ENCODE measurements at places on chromosomes 6 and 20.
A peak's percentile ranks its signal among the peaks of the same experiment; 100 is the strongest.

GRCh38 chr6:123380257-123380656 is 256.5 kb downstream of the TRDN start:
- no peak for DNase-seq

DNA sequence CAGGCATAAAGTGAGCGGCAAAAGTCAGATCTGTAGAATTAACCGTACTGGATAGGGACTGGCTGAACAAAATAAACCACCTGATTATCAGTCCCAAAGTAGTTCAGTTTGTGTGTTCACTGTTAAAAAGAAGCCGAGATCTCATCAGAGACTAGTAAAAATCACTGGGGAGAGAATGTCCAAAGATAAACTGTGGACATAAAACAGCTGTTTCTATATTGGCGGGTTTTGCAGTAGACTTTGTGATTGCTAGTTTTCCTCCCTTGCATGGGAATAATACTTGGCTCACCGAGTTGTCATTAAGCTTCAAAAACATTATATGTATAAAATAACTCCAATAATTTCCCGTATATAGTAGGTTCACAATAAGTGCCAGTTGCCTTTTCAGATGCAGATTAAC is 114.2 kb upstream of the ID4 start:
- no peak for DNase-seq

- DNase-seq, result no peak
These were observed 587 bp upstream of the BTN3A1 start for GRCh38 chr6:26401389-26401986.

GRCh38 chr20:23337312-23337711 is 13.3 kb upstream of the NXT1 start:
- no peak for DNase-seq

DNA sequence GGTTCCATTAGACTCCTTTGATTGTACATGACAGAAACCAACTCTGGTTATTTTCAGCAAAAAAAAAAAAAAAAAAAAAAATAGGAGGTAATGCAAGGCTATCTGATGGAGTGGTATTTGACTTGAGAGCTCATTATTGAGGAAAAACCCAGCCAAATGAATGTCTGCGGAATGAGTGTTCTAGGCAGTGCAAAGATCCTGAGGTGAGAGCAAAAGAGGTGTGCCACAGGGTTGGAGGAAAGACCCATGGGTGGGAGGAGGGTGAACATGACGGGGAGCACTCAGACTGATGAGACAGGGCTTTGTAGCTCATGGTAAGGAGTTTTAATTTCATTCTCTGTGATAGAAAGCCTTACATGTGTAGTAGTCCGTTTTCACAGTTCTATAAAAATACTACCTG is 188.9 kb downstream of the TSHZ2 start:
- no peak for DNase-seq

- DNase-seq, result no peak
These were observed 10.1 kb downstream of the TAB2 start for GRCh38 chr6:149327638-149328037.

DNA sequence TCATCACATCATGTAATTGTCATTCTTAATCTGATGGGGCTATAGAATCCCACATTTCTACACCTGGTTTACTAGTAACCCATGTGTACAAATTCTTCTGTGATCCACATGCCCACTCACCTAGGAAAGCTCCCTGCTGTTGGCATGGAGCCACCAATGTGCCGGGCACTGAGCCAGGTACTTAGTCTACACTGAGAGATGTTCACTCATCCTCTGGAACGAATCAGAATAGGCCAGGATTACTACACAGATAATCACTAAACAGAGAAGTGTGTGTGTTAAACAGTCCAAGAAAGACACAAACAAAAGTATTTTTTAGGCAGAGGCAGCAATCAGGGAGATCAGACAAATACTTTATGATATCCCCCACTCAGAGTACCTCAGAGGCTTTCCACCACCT is 193.2 kb upstream of the VGLL2 start:
- no peak for DNase-seq

- DNase-seq, result no peak
These were observed 115.7 kb downstream of the OGFRL1 start for GRCh38 chr6:71404145-71404966.

DNA sequence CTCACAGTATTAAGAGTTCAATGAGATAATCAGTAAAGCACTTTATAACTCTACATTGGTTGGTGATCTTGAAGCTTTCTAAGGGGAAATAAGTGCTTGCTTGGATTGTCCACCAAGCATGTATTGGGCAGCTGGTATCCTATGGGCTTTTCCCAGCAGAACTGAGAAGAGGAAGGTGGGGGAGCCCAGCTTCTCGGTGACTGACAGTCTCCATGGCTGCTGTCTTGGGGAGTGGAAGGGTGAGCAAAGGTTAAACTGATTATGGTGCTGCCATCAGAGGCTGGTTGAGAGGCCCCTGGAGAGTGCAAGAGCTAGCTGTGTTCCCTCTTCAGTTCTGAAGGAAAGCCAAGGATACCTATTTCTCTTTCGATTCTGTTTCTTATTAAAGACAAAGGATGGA is 35.5 kb upstream of the ADTRP start:
- no peak for DNase-seq

GRCh38 chr20:18166950-18167349 is 29.3 kb downstream of the KAT14 start:
- DNase-seq, result no peak

GRCh38 chr6:52517502-52518278 is 59.2 kb downstream of the TRAM2 start:
- no peak for DNase-seq

GRCh38 chr20:38924718-38925117 is 1.5 kb upstream of the FAM83D start:
- no peak for DNase-seq

- DNase-seq, result peak; percentile 55
These were observed 23.5 kb downstream of the DHX35 start for GRCh38 chr20:38985603-38986170.

DNA sequence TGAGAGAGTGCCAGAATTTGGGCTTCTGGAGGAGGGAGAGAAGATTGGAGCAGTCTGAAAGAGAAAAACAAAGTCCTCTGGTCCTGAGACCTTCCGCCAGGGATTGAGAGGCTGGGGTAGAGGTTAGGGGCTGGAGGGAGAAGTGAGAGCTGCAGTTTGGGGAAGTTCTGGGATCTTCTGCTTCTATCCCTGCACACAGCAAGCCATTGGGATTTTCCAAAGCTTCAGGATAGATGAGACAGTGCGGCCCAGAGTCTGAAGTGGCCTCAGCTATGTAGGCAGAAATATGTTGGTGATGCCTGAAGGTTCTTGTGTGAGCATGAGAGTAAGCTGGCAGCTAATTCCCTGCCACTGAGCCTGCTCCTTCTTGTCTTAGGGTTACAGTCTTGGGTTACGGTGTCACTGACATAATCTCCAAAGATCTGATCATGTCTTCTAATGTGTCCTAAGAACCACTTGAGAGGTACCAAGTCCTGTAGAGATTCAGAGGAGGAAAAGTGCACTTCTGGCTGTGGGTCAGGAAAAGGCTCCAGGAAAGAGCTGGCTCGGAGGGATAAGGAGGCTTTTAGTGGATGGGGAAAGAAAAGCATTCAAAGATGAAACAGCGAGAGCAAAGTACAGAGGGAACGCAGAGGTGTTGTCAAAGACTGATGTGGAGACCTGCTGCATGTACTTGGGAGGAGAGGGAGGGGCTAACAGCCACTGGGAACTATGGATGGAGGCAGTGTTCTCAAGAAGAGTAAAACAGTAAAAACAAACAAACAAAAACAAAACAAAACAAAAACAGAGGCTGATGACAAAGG is 131.1 kb upstream of the MYLIP start:
- DNase-seq, result no peak

GRCh38 chr20:53141201-53142050 is 169.3 kb downstream of the TSHZ2 start:
- DNase-seq, result no peak

DNA sequence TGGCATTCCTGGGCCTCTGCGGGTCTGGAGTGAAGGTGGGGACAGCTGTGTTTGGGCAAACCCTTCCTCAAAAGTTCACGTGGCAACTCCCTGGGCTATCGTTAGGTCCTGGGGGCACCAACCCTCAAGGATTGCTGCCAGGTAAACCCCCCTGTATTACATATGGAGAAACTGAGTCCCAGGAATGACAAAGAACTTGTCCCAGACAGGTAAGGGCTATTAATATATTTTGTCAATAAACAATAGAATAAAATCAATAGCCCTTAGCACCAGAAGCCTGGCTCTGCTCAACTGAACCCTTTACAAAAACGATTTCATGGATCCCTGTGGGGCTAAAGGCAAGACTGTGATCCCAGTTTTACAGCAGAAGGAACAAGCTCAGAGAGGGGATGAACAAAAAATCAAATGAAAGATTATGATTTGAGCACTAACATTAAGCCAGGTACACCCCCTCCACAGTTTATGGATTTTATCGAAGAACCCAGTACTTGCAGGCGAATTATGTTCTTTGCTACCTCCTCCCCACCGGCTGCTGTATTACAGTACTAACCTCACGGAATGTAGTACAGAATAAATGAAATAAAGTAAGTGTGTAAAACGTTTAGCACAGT is 2.7 kb downstream of the ID1 start:
- no peak for DNase-seq

DNA sequence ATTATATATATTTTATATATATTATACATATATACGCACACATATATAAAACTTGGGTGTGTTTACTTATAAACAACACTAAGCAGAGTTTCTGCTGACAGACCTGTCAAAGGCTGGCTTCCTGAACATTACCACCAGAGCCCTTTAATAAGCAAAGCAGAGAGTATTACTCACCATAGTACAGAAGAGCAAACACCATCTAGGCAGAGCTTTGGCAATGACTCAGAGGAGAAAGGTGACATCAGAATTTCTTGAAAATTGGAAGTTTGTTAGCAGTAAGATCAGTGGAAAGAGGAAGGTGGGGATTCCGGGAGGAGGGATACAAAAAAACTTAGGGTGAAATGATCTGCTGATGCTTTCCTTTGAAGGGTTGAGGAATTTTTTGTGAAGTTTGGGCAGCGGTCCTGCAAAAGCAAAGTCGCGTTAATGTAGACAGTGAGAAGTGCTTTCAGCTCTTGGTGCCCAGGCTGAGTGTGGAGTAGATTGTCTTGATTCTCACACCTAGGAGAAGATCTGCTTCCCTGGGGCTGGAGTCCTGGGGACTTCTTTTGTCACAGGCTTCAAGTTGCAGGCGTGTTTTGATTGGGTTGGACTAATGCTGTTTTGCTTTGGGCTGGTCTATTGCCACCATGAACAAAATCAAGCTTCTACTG is 109.6 kb upstream of the BACH2 start:
- DNase-seq, result no peak

DNA sequence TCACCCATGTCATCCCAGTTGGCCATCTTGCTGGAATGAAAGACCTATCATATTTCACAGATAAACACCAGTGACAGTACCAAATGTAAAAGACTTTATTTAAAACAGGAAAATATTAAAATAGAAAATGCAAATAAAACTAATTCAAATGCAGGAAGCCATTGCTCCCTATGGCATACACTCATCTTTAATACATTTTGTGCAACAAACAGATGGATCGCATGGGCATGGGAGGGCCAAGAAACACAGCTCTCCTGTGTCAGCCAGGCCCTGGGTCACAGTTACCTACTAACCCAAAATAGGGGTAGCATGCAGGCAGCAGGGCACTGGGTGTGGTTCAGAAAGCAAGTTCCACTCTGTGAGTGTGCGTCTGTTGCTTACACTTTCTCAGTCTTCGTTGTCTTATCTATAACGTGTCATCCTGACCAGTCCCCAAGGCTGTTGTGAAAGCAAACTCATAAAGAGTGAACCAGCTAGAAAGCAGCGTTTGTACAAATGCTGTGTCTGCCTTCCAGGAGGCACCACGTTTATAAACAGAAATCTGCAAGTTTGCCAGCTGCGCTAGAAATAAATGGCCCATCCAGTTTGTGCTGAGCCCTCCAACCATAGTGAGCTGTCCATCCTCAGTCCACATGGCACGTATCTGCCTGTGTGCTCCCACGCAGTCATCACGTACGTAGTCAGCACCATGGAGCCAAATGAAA is 180.5 kb downstream of the SYNDIG1 start:
- no peak for DNase-seq

DNA sequence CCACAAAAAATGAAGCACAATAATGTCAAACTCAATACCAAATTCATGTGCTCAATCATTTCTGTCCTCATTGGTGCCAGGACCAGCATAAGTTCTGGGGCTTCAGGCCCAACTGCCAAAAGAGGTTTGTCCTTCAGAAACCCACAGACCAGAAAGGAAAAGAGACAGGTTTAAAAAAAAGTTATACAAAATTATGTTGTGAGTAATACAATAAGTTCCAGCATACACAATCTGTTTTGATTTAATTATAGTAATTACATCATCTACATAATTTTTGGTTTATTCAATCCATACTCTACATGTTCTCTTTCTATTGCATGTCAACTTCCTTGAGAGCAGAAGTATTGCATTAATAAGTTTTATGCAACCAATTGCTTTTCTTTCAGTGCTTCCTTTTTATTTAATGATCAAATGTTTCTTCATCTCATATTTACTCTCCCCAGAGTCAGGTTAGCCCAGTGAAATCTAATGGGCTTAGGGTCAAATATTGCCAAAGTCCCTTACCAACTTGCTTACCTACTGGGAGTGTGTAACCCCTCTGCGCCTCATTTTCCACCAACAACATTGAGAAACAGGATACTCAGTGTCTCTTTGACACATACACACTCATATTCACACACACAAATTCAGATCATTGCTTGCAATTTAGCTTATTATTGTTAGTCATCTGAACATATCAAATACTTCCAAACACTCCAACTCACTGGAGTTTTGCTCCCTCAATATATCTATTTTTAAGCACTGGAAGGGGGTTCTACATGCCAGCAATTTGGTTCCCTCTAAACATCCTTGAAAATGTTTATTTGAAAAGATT is 424.4 kb upstream of the MARCKS start:
- no peak for DNase-seq

DNA sequence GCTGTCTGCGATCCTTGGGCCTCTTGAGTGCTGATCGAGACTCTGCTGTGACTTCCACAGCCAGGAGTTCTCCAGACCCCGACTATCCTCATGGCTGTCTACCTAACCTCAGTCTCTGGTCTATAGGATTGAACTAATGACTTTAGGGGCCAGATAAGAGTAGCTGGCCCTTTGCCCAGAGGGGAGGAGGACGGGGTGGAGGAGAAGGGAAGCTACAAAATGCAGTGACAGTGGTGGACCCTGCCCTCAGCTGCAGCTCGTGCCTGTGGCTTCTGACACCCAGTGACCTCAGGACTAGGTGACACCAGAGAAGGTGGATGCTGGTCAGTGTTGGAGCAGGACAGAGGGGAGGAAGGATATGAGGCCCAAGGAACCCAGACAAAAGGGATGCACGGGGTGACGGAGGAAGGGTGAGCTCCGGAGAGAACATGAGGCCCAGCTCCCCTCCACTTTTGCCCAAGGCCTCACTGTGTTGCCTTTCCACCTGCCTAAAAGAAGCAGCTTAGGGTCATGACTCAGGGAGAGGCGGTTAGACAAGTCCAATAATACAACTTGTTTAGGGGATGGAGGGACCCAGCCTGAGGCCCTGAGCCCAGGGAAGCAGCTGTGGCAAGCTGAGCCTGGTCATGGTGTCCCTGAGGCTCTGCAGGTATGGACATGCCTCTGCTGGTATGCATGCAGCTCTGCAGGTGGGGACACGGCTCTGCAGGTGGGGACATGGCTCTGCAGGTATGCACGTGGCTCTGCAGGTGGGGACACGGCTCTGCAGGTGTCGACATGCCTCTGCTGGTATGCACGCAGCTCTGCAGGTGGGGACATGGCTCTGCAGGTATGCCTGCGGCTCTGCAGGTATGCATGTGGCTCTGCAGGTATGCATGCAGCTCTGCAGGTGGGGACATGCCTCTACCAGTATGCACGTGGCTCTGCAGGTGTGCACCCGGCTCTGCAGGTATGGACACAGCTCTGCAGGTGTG is 67.7 kb downstream of the SYNJ2 start:
- no peak for DNase-seq

- no peak for DNase-seq
These were observed 184.4 kb downstream of the UNC5CL start for GRCh38 chr6:40854592-40854991.

- no peak for DNase-seq
These were observed 9.7 kb upstream of the LPIN3 start for GRCh38 chr20:41330941-41331340.

Data from AG04449 (cell line).